Hair follicular keratinocyte (primary cell): ENCODE measurements at places on chromosomes 12 and 14. TPM values are rescaled to one million over a fixed set of nuclear protein-coding genes. Genes with fewer than 3 reads are reported as not detected.

Gene SERPINA10
- not detected in 2 replicates for total RNA-seq

Gene AMHR2
- not detected in 2 replicates for total RNA-seq

Gene ASCL1
- not detected in 2 replicates for total RNA-seq

Gene R3HDM2
- total RNA-seq = 13.9 and 20.1 TPM in 2 replicates

Gene RNASE7
- 5.5 and 22.4 TPM in 2 replicates for total RNA-seq

Gene LMO3
- total RNA-seq = 0.04 TPM in 1 of 2 replicates, not detected in the other

Gene SLC24A4
- 0.08 TPM in 1 of 2 replicates, not detected in the other for total RNA-seq

Gene SERPINA12
- not detected in 2 replicates for total RNA-seq

Gene TAS2R42
- total RNA-seq = not detected in 2 replicates

Gene TAS2R50
- not detected in 2 replicates for total RNA-seq

Gene CD63
- total RNA-seq = 448 and 661 TPM in 2 replicates

Gene OVCH1
- under 0.01 TPM in 1 of 2 replicates, not detected in the other for total RNA-seq

Gene OR4E2
- total RNA-seq = not detected in 2 replicates

Gene NTS
- total RNA-seq = not detected in 2 replicates

Gene C1RL
- total RNA-seq = 19.4 and 29.4 TPM in 2 replicates

Gene WDR20
- total RNA-seq = 12.3 and 16.9 TPM in 2 replicates
